ENCODE measurements at places on chromosomes 5 and 9.

DNA sequence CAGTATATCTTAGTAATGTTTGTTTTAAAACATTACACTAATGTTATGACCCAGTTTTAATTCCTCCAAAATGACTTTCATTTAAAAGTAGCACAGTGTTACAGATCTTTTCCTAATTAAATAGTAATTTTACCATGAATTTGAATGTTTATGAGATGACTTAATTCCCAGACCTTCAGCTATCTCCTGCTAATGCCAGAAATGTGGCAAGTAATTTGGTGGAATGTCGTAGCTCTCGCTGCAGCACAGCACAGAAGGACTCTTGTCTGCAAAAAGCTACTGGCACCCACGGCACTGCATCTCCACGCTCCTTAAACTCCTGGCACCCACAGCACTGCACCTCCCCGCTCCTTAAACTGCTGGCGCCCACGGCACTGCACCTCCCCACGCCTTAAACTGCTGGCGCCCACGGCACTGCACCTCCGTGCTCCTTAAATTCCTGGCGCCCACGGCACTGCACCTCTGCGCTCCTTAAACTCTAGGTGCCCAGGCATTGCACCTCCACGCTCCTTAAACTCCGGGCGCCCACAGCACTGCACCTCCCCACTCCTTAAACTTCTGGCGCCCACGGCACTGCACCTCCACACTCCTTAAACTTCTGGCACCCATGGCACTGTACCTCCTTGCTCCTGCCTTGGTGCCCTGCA lies 163.1 kb downstream of the CDK5RAP2 start:
- H3K27me3 ChIP-seq: no peaks in the 10 kb centered on the region
- H3K36me3 ChIP-seq: peaks cover 1% of the 10 kb centered on the region
- no peak overlapping the region for H3K4me3 ChIP-seq
- H3K27ac ChIP-seq: no peak overlapping the region
- DNase-seq: no peak

DNA sequence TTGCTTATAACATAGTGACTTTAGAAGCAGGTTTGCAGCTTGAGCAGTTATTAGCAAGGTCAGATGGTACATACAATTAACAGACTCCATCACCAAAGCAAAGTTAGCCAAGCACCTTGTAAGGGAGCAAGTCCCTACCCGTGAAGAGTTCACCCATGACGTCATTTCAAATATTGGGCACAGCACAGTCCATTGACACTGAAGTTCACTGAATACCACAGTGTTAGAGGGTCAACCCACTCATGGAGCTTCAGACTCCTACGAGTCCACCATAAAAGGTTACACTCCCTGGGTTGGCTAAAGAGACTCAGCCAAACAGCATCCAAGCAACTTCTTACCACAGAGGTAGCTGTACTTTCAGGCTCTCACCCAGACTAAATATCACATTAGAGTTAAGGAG lies 77.5 kb downstream of the GALNT10 start:
- DNase-seq: no peak
- H3K4me1 ChIP-seq: no peaks in the 10 kb centered on the region
- H3K27me3 ChIP-seq: no peaks in the 10 kb centered on the region
- H3K27ac ChIP-seq: no peak overlapping the region
- H3K36me3 ChIP-seq: no peaks in the 10 kb centered on the region

DNA sequence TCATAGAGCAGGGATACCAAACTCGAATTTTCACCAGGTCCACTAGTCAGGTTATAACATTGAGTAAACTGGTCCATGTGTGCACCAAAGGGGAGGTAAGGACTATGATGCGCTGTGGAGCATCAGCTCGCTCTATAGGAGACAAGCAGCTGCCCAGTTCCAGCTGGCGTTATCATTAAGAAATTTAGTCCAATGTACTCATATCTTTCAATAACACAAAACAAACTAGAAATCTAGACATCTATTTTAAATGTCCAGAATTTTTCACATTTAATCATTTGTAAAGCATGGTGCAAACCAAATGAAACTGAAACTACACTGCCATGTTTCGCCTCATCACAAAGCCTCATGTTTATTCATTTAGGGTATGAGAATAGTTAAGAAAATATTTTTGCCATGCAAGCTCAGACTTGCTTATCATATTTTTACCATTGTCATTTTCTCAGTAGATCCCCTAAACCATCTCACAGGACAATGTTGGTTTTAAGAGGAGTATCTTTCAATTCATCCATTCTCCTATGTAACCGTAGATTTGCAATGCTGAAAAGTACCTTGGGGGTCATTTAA lies 50.9 kb downstream of the ZNF474 start:
- H3K4me1 ChIP-seq: no peaks in the 10 kb centered on the region
- no peak overlapping the region for H3K4me3 ChIP-seq
- DNase-seq: no peak
- no peaks in the 10 kb centered on the region for H3K36me3 ChIP-seq
- H3K27me3 ChIP-seq: no peaks in the 10 kb centered on the region
- no peak overlapping the region for H3K27ac ChIP-seq

DNA sequence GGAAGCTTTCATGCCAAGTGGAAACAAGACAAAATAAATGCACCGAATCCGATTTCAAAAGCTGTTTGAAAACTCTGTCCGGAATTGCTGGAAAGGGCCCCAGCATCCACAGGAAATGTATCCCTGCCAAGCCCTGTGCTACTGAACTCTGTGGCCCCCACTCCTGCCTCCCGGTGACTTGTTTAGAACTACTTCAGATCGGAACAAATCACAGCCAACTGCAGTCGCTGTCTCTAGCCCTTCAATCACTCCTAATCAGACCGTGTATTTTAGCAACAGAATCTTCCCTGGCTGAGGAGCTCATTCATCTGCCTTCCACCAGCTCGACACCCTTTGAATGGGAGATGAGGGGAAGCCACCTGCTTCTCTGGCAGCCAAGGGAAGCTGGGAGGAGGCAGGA lies 94.1 kb downstream of the KCNIP1 start:
- H3K4me1 ChIP-seq: no peaks in the 10 kb centered on the region
- no peaks in the 10 kb centered on the region for H3K27me3 ChIP-seq

DNA sequence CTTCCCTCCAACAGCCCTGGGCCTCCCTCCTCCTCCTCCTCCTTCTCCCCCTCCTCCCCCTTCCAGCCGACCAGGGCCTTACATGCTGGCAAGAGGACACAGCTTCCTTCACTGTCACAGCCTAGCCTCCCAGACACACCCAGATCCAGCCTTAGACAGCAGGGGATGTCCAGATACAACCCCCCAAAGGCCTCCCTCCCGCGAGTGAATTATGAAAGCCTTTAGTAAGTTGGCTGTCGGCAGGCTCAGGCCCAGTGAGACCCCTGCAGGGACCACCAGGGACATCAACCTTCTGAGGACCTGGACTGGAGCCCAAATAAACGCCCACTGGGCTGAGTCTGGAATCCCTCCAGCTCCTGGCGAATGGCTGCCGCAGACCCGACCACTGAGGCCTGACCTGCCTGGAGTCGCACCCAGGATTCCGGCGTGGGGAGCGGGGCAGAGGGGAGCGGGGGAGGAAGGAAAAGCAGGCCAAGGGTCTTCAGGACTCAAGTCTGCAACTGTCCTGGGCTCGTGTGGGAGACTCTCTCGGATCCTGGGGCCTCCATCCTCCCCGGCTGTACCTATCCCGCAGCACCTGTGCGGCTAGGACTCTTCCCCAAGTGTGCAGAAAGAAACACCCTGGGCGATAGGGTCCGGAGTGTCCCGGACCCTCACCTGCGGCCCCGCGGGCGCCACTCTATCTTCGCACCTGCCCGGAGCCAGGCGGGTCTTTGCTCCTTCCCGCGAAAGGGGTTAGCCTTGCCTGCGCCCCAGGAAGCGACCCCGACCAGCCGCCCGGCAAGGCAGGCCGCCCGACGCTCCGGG lies 705 bp downstream of the SEPTIN8 start:
- H3K4me1 ChIP-seq: peaks cover 17% of the 10 kb centered on the region
- no peak overlapping the region for H3K27ac ChIP-seq
- H3K4me3 ChIP-seq: peak overlapping the region; percentile 77
- DNase-seq: peak; percentile 62
- no peaks in the 10 kb centered on the region for H3K36me3 ChIP-seq

DNA sequence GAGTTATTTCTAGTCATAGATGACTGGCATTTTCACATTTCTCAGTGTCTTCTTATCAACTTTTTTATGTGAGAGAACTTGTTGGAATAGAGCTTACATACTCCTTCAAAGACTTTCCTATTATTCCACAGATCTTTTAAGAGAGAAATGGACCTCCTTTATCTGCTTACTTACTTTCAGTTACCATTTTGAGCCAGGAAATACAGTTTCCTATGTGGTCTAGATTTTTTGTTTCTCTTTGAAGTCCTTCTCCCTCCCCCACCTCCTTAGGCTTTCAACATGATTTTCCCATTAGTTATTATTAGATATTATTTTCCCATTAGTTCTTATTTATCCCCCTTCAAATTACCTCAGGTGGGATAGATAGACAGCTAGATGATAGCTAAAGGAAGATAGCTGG lies 289.1 kb upstream of the ITGA1 start:
- no peak for DNase-seq
- no peak overlapping the region for H3K4me3 ChIP-seq
- no peak overlapping the region for H3K27ac ChIP-seq
- no peaks in the 10 kb centered on the region for H3K4me1 ChIP-seq

DNA sequence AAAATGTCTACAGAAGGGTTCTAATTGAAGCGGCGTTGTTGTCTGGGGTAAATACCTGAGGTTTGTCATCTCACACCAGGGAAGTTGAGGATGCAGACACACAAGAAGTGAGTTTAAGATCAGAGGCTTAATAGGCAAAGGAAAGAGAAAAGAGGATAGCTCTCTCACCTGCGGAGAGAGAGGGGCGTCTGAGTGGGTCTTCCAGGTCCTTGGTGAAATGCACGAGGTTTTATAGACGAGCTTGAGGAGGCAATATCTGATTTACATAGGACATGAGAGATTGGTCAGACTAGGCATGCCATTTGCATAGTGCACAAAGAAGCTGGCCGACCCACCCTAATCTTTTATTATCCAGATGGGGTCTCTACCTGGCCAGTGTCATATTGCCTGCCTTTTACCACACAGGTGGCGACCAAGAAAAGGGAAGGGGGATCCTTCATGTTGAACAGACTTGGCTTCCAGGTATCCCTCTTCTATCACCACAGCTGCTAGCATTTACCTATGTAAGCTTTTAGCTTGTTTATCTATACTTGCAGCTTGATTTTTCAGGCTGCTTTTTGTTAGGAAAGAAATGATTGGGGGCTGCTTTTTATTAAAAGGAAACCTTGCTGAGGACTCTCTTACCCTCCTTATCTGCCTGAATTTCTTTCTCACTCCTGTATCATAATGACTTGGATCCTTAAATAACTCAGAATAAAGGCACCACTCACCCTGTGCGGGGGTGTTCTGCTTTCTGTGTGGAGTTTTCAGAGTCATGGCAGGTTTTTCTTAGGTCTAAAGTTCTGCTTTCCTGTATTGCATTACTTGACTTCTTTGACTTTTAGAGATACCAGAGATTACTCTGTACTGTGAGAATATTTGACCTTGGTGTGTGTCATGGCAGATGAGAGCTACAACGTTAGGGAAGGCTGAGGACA lies 9.4 kb upstream of the GLT6D1 start:
- H3K4me3 ChIP-seq: no peak overlapping the region
- no peak overlapping the region for H3K27ac ChIP-seq
- no peaks in the 10 kb centered on the region for H3K36me3 ChIP-seq
- DNase-seq: no peak
- peaks cover 5% of the 10 kb centered on the region for H3K27me3 ChIP-seq
- H3K4me1 ChIP-seq: no peaks in the 10 kb centered on the region

DNA sequence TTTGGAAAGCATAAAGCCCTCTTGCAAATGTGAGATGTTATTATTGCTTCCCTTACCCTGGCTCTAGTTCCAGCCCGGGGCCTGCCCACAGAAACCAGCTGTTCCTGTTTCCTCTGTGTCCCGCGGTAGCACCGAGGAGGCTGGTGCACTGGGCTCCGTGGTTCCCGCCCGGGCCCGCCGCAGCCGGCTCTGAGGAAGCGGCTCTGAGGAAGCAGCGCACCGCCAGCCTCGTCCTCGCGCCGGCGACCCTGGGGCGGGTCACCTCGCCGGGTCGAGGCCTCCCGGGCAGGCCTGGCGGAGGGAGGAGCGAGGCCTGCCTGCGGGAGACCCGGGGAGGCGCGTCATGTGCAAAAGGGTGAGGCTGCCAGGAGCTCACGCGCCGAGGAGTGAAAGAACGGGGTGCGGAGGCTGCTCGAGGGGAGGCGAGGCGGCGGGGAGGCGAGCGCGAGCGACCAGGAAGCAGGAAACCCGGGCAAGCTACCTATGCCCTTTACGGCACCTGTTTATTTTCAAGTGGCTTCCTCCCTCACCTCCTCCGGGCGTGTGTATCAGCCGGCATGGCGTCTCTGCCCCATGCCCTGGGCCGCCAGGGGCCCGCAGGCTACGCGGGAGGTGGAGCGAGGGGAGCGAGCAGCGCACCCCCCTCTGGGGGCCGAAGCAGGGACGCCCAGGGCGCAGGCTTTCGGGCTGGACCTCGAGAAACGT lies 61.3 kb upstream of the MEGF10 start:
- H3K27ac ChIP-seq: no peak overlapping the region
- H3K36me3 ChIP-seq: no peaks in the 10 kb centered on the region
- DNase-seq: peak; percentile 76
- peak overlapping the region; percentile 78 for H3K4me3 ChIP-seq
